ENCODE measurements at places on chromosomes 4 and X. TPM values are rescaled to one million over a fixed set of nuclear protein-coding genes. Genes with fewer than 3 reads are reported as not detected.

Gene CORIN
- total RNA-seq: not detected

Gene QRFPR
- 0.21 TPM for total RNA-seq

Gene RNF175
- total RNA-seq: not detected

Gene TSPAN5
- 5.2 TPM for total RNA-seq

Gene SPANXA2
- not detected for total RNA-seq

Gene MAGEA3
- total RNA-seq: not detected

Gene PTPN13
- total RNA-seq: 20.8 TPM

Gene ARFIP1
- 11.6 TPM for total RNA-seq

Gene USP26
- total RNA-seq: not detected

Gene AMBN
- not detected for total RNA-seq

Gene C4orf46
- total RNA-seq: 0.75 TPM

Gene PDZD4
- 23.2 TPM for total RNA-seq

Gene GPC3
- total RNA-seq: 0.75 TPM

Gene RIPPLY1
- total RNA-seq: not detected

Gene TLR8
- total RNA-seq: 0.53 TPM

Gene ANXA10
- not detected for total RNA-seq

Gene ARHGAP24
- total RNA-seq: 13.9 TPM

Gene TEX11
- total RNA-seq: not detected

Gene CRLF2
- total RNA-seq: 1.1 TPM

Gene F8A3
- not detected for total RNA-seq

Gene EGF
- total RNA-seq: not detected

Gene ADRA2C
- total RNA-seq: 46.1 TPM

Gene GAB1
- 31.0 TPM for total RNA-seq

Gene TMEM128
- total RNA-seq: 0.64 TPM

Gene DGAT2L6
- not detected for total RNA-seq

Gene TLL1
- total RNA-seq: 7.8 TPM

Gene DOK7
- 33.5 TPM for total RNA-seq

Gene GPRIN3
- total RNA-seq: 2.1 TPM

Gene MAB21L2
- not detected for total RNA-seq

Gene SLC4A4
- total RNA-seq: 0.32 TPM

Gene VEGFD
- 0.85 TPM for total RNA-seq

Gene STS
- 7.2 TPM for total RNA-seq

Gene MAMLD1
- total RNA-seq: 15.4 TPM

Gene MEPE
- total RNA-seq: not detected

Gene MAGEB2
- not detected for total RNA-seq

Gene TNMD
- not detected for total RNA-seq

Gene ARHGAP6
- total RNA-seq: 33.6 TPM

Gene CPEB2
- 30.4 TPM for total RNA-seq

Gene ELF2
- 20.3 TPM for total RNA-seq

Gene FATE1
- total RNA-seq: not detected

Gene FANCB
- total RNA-seq: not detected

Measured in ascending aorta (tissue), 2 donors.